Uterus (tissue), 4 donors: ENCODE measurements at places on chromosomes 2 and 18. TPM values are rescaled to one million over a fixed set of nuclear protein-coding genes. Genes with fewer than 3 reads are reported as not detected.

- DNase-seq: no peak
Measured at GRCh38 chr2:62338111-62338510, 142.2 kb downstream of the B3GNT2 start.

GRCh38 chr2:95386031-95386430 is 16.5 kb upstream of the FAHD2A start:
- peak; percentile 6 for DNase-seq

- no peak for DNase-seq
Measured at GRCh38 chr2:141728886-141729285, 401.9 kb downstream of the LRP1B start.

- peak; percentile 25 for DNase-seq
Measured at GRCh38 chr18:44178476-44178875, 502.2 kb upstream of the SETBP1 start.

GRCh38 chr18:48615566-48616401 is 77.0 kb downstream of the CTIF start:
- no peak for DNase-seq

- no peak for DNase-seq
Measured at GRCh38 chr2:46246790-46247189, 50.4 kb upstream of the EPAS1 start.

DNA sequence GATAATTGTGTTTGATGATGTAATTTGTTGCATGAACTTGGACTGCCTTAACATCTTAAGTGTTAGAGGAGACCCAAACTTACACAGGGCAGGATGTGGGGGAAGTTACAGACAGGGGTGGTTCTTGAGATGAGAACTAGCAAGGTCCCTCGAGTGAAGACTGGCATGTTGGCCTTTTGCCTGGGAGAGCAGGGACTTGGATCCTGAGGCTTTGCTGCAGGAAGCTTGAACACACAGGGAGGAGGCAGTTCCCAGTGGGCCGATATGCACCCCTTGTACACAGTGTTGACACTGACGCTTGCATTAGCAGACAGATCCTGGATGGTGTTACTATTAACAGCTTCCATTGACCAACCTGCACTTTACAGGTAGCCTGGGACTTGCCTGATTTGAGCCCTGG is 47.5 kb downstream of the CHRNA1 start:
- no peak for DNase-seq

DNA sequence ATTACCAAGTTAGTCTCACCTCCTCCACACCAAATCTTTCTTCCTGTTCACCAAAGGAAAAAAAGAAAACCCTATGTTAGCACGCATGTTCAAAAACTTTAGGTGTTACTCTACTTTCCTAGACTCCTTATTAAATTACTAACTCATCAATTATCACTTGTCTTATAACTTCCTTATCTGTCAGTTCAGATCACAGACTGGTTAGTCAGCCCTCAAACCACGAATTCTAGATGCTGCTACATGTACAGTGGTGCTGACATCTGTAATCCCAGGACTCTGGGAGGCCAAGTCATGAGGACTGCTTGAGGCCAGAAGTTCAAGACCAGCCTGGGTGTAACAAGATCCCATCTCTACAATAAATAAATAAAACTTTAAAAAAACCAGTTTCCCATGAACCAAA is 3.5 kb downstream of the YWHAQ start:
- DNase-seq: no peak

- no peak for DNase-seq
Measured at GRCh38 chr2:9122367-9122766, 84.2 kb upstream of the ASAP2 start.

DNA sequence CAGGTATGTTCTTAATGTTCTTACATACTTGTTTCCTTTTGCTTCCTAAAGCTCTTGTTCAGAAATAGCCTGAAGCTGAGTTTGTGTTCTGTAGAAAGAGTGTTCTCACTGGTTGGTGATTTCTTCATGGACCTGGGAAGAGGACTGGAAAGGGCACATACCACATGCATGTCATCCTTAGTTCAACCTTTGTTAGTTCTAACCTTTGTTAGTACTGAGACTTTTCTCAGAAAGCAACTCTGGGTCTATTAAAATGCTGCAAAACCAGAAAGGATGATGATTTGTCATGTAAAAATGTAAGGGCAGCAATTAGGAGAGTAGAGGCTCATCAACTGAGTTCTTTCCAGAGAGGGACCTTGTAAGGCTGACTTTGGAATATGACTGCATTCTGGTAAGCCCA is 2.5 kb upstream of the FAP start:
- DNase-seq: no peak

- DNase-seq: no peak
Measured at GRCh38 chr2:165016772-165017411, 61.6 kb upstream of the SLC38A11 start.

- DNase-seq: no peak
Measured at GRCh38 chr2:186755066-186755465, 61.2 kb downstream of the FAM171B start.

- DNase-seq: no peak
Measured at GRCh38 chr2:47452761-47453160, 49.8 kb downstream of the MSH2 start.

- DNase-seq: no peak
Measured at GRCh38 chr2:236919209-236919608, 166.5 kb upstream of the COPS8 start.

GRCh38 chr2:17912266-17912691 is 33.8 kb downstream of the KCNS3 start:
- no peak for DNase-seq

GRCh38 chr2:238009563-238009962 is 42.7 kb downstream of the UBE2F start:
- no peak for DNase-seq

- DNase-seq: no peak
Measured at GRCh38 chr2:171056307-171056706, 104.4 kb downstream of the TLK1 start.

DNA sequence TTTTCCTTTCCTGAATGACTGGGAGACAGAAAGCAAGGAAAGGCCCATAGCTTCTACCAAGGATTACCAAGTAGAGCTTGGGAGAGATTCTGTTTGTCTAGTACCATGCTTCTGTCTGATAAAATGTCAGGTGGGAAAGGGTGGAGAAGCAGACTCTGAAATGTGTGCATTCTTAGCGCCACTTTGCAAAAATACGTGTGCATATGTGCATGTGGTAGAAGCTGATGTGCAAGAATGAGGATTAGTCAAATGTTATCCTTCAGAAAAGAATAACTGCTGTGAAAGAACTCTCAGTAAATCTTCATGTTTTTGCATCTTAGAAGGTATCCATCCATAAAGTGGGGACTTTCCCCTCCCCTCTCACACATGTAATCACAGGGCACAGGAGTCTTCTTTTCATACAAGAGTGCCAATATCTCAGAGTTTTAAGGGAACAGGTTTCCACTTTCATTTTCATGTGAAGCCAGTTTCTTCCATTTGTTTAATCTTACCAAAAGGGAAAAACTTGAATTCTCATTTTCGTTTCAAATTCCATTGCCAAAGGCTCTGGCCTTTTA is 15.4 kb upstream of the DGKD start:
- no peak for DNase-seq

DNA sequence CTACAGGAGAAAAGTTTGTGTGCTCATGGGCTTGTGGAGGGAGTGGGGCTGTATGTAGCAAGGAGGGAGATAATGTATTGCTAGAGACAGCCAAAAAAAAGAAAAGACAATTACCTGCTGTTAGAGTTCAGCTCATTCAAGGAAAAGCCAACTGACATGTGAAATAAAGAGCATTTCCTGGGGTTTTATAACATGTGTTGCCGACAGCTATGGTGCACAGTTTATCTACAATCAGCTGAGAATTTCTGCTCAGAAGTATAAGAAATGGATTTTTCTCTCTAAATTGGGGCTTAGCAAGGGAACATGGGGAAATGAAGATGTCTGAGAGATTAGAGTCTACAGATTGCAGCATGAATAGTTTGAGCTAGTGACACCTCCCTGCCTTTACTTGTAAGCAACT is 674.1 kb downstream of the SUCLG1 start:
- no peak for DNase-seq

DNA sequence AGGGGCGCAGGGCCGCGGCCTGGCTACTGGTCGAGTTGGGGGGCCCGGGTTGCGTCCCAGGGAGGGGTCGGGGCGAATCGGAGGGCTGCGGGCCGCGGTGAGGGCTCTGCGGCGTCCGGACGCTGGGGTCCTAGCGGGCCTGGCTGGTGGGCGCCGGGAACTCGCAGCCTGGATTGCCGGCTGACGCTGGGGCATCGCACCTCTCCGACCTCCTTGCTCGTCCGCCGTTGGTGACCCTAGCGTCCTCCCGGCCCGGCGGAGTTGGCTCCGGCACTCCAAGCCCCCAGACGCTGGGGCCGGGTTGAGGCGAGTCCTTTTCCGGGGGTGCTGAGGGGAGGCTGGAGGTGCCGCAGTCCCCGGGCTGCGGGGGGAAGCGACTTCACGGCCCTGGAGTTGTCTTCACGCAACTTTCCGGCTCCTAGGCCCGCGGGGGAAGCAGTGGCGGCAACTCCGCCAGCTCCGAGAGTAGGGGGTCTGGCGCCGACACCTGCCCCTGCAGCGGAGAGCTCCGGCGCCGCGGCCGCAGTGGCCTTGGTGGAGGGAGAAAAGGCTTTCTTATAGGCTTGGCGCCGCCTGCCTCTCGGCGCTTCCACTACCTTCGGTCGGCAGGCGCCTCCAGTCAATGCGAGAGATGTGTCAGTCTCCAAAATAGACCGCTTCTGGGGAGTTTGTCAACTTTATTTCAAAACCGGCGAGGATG is 70.3 kb downstream of the HAUS1 start:
- DNase-seq: no peak

GRCh38 chr2:26649322-26649721 is 8.2 kb upstream of the CIB4 start:
- no peak for DNase-seq

DNA sequence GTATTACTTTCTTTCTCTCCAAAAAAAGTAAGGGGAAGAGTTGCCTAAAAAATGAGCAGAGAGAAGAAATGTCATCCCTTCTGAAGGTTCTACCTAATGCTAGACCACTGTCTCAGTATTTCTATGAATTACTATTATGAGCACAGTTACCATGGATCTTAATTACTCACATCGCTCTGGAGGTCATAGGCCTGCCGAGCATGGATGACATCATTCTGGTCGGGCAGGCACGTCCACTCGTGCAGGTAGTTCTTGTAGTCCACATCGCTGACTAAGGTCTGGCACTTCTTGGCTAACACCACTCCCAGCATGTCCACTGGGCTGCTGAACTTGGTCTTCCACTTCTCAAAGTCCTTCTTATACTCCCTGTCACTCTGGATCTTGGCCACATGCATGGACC is 106.9 kb downstream of the NEB start:
- no peak for DNase-seq

- no peak for DNase-seq
Measured at GRCh38 chr2:70431716-70432347, 121.8 kb downstream of the TGFA start.

DNA sequence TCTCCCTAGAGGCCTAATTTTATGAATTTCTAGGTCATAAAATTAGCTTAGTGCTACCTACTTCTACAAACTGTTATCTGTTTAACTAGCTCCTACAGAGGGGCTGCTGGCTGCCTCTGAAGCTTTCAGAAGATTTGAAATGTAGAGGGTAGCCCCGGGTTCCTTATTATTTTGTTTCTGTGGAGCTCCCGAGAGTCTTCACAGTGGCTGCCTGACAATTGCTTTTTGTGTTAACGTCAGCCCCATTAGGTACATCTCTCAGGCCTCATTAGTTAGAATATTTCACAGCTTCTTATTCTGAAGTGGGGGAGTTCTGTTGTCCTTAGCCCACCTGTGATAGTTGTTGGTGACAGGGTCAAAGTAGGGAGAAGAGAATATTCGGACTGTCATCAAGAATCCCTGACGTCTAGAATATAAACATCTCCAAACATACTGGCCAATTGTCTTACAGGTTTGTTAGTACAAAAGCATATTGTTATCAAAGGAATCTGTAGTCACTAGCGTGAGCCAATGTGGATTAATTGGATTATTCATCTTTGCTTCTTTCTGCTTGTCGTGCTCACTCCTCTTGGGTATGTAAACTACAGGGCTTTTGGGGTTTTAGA is 77.5 kb downstream of the DIS3L2 start:
- no peak for DNase-seq

GRCh38 chr2:46067501-46068305 is 229.5 kb upstream of the EPAS1 start:
- no peak for DNase-seq

DNA sequence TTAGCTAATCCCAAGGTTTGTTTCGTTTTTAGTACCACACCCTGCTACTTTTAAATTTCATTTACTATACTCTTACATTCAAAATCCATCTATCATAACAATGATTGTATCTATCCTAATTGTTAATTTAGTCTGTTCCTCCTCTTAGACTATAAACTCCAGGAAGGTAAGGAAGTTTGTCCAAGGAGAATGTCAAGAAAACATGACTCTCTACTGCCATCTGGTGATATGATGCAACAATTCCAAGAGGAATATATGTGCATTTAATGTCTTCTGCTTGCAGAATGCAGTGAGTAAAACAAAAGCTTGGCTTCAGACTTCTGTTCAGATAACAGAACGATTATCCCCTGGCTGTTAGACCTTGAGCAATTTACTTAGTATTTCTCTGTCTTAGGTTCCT is 1267.1 kb downstream of the LRP1B start:
- no peak for DNase-seq

- DNase-seq: no peak
Measured at GRCh38 chr2:219803294-219803693, 175.9 kb downstream of the SLC4A3 start.

DNA sequence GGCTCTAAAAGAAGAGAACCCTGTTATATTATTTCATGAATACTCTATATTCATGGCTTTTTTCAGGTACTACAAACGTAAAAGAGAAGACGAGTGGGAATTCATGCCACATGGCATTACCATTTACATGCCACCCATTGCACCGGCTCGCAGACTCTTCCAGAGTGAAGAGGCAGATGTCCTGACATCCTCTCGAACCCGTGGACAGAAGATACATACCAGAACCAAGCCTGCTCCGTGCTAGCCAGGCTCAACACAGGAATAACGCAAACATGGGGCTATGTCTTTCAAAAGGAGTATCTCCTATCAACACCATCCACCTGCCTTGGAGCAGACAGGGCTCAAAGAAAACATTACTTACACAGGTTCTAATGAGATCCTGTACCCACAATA is 168.8 kb downstream of the THADA start:
- DNase-seq: no peak

GRCh38 chr2:44645937-44646336 is 284.2 kb downstream of the CAMKMT start:
- no peak for DNase-seq

Gene KYNU
- not detected for total RNA-seq

Gene LYG2
- not detected for total RNA-seq

Gene ARHGAP25
- 6.6 TPM for total RNA-seq

Gene HOXD13
- total RNA-seq: not detected

Gene FAP
- total RNA-seq: 10.5 TPM

Gene GREB1L
- total RNA-seq: 4.8 TPM

Gene ABCG8
- total RNA-seq: not detected

Gene PID1
- total RNA-seq: 38.8 TPM

Gene TACR1
- 25.4 TPM for total RNA-seq

Gene IL36B
- not detected for total RNA-seq

Gene ST6GAL2
- total RNA-seq: not detected

Gene DUSP19
- total RNA-seq: 5.3 TPM

Gene NEU2
- total RNA-seq: not detected

Gene SKA1
- 5.5 TPM for total RNA-seq

Gene AP1S3
- total RNA-seq: 5.6 TPM

Gene CLEC4F
- 2.4 TPM for total RNA-seq

Gene COLEC12
- 29.7 TPM for total RNA-seq

Gene AMER3
- not detected for total RNA-seq

Gene HES6
- 9.5 TPM for total RNA-seq
